ENCODE measurements at places on chromosomes 12 and 14.

GRCh38 chr14:97218691-97219430 lies 421.7 kb downstream of the VRK1 start:
- DNase-seq: no peak

DNA sequence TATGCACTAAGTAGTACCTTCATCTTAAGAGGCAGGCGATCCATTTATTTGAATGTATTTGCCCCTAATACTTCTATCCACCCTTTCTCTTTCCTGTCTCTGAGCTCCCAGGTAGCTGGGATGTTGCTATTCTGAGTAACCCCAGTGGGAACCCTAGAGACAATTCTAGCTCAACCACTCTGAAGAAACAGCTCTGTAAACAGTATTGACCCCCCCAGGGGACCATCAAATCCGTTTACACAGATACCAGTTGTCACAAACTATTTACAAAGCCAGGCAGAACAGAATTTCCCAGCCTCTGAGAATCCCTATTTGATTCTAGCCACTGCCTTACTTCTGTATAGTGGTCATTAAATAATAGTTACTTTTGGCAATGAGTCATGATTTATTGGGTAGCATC lies 64.9 kb downstream of the MIPOL1 start:
- DNase-seq: no peak

GRCh38 chr12:90235642-90236041 lies 527.0 kb upstream of the ATP2B1 start:
- no peak for DNase-seq

- DNase-seq: no peak
Observed at GRCh38 chr12:60704171-60704914, 1108.5 kb downstream of the SLC16A7 start.

GRCh38 chr12:5388581-5389535 lies 43.0 kb upstream of the NTF3 start:
- no peak for DNase-seq

GRCh38 chr12:69330475-69331473 lies 17.4 kb upstream of the LYZ start:
- DNase-seq: peak; percentile 43

GRCh38 chr12:113161415-113162016 lies 12.0 kb downstream of the CFAP73 start:
- DNase-seq: no peak

- no peak for DNase-seq
Observed at GRCh38 chr14:63938198-63939005, 85.6 kb downstream of the SYNE2 start.

- DNase-seq: no peak
Observed at GRCh38 chr14:67623114-67623513, 3.4 kb downstream of the ARG2 start.

DNA sequence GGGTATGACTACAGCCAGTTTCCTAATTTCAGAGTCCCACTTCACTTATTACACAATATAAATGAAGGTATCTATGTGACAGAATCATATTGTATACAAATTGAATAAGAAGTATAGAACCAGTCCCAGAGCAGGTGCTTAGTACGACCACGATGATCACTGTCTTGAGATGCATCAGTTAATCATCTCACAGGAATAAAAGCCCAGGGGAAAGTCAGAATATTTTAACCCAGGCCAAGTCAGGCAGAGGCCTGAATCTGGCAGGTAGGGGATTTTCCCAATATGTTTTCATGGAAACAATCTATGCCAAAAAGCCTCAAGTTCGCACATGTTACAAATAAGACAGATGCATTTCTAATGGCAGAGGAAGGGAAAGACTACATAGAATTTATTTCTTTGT lies 758.4 kb downstream of the BCL11B start:
- DNase-seq: no peak

- no peak for DNase-seq
Observed at GRCh38 chr12:97886511-97887176, 424.0 kb downstream of the RMST start.

DNA sequence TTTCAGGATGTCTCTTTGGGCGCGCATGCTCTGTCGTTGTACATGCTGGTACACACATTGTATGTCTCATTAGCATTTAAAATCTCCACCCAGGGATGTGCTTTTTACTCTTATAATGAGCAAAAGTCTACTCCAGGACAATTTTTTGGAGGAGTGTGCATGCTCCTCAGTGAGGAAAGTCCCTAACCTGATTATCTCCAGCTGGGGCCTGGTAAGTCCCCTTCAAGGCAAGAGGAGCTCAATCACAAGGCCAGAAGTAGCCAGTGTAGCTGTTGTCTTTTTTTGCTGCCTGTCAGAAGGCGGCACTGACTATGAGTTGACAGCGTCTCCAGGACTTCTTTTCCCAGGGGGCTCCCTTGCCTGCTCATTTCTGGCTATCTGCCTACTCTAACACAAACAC lies 218.3 kb upstream of the CNTN1 start:
- no peak for DNase-seq

DNA sequence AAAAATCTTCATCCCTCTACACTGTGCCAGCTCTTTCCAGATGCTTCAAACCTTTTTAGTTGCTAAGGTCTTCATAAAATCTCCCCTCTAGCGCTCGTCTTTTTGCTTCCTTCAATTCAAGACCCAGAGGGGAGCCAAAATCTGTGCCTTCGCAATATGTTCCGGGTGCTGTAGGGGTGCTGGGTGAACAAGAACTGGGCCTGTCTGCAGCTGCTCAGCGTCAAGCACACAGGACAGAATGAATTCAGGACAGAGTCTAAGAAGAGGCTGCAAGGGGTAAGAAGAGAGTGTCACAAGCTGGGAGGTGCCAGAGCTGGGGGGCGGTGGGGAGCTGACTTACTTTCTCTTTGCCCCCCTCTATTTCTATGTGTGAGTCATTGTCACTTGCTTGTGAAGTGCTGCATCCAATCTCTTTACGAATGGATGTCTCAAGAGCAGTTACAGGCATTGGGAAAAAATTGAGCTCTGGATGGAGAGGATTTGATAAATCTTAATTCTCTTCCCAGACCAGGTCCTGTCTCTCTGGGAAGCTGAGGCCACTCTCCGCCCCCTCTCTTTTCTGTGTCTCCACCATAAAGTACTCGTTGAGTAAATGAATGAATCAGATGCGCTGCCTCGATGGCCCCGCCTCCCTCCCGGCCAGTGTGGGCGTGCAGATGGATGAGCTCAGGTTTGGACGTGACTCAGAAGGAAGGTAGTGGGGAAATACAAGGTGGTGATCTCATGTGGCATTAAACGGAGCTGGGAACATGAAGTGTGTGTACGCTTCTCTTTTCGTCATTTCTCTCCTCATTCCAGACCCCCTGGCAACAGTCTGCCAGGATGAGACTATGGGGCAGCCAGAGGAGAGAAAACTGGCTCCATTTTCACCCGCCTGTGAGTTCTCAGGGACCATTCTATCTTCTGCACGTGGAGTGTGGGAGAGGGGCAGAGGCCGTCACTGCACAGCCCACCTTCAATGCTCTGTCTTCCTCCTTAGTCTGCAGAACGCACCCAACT lies 91.3 kb downstream of the TSPAN9 start:
- no peak for DNase-seq

DNA sequence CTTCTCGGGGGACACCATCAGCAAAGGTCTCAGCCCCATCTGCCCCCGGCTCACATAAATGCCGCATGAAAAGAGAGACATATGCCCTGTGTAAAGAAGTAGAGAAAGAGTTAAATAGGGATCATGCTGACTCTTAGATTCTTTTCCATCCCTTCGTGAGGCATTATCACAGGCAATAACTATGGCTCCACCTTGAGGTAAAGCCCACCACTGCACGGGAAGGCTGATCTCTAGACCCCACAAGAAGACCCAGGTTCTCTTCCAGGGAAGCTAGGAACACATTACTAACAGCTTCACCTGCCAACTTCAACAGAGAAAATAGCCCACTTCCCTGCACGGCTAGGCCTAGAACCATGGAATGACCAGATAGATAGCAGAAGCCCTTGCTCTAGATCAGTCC lies 14.1 kb upstream of the NOP2 start:
- no peak for DNase-seq

- no peak for DNase-seq
Observed at GRCh38 chr14:20760950-20761349, 7.3 kb upstream of the EDDM3B start.

GRCh38 chr12:99387661-99388060 lies 259.9 kb upstream of the GARIN6 start:
- DNase-seq: no peak

DNA sequence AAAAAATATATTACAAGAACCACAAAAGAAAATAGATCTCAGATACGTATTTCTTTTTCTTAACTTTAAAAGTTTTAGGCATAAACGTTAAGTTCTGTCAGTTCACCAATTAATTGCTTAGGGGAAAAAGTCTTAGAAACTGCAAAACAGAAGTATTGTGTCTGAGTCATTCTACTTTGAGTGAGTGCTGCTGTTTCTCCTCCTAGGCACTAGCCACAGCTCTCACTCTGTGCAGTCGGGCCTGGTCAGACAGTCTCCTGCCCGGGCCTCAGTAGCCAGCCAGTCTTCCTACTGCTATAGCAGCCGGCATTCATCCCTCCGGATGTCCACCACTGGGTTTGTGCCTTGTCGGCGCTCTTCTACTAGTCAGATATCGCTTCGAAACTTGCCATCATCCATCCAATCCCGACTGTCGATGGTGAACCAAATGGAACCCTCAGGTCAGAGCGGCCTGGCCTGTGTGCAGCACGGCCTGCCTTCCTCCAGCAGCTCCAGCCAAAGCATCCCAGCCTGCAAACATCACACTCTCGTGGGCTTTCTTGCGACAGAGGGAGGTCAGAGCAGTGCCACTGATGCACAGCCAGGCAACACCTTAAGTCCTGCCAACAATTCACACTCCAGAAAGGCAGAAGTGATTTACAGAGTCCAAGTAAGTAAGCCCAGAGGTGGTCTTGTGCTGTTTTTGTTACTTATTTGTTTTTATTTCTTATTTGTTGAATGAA lies 201.3 kb downstream of the PCNX1 start:
- DNase-seq: no peak

- no peak for DNase-seq
Observed at GRCh38 chr14:58368956-58369355, 26.8 kb upstream of the TOMM20L start.

DNA sequence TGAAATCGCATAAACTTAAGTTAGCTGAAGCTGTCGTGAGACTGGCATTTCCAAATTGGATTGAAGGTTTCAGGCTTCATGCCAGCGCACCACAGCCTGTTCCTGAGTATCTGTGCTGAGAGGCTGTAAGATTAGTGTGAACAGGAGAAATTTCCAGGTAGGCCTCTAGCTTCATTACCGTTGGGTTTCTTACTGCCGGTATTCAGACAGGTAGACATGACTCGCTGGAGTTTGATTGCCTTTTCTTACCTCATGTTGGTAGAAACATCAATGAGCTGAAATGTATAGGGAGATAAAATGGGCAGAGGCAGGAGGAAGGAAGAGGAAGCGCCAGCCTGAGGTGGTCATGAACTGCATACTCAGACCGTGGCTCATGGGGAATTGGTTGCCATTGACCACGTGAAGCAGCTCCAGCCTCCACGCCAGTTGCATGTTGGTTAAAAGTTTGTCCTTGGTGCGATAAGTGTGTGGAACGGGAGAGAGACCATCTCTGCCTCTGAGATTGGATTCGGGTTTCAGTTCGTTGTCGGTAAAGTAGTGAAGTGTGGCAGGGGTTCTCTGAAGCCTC lies 42.3 kb upstream of the MMP17 start:
- DNase-seq: no peak

DNA sequence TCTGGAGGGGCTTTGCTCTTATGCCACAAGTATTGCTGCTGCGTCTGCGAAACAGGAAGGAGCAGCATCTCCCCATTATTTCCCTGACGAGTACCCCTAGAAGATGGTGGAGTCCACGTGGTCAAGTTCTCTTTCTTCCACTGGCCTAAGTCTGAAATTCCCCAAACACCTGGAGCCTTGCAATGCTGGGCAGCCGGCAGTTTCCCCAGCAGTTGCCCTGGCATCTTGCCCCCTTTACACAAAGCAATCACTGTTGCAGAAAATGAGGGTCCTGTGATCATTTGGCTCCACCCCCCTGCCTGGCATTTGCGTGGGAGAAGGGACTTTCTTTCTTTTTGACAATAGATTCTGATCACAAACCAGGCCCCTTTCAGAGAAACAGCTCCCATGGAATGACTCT lies 56.9 kb downstream of the FOS start:
- DNase-seq: no peak

DNA sequence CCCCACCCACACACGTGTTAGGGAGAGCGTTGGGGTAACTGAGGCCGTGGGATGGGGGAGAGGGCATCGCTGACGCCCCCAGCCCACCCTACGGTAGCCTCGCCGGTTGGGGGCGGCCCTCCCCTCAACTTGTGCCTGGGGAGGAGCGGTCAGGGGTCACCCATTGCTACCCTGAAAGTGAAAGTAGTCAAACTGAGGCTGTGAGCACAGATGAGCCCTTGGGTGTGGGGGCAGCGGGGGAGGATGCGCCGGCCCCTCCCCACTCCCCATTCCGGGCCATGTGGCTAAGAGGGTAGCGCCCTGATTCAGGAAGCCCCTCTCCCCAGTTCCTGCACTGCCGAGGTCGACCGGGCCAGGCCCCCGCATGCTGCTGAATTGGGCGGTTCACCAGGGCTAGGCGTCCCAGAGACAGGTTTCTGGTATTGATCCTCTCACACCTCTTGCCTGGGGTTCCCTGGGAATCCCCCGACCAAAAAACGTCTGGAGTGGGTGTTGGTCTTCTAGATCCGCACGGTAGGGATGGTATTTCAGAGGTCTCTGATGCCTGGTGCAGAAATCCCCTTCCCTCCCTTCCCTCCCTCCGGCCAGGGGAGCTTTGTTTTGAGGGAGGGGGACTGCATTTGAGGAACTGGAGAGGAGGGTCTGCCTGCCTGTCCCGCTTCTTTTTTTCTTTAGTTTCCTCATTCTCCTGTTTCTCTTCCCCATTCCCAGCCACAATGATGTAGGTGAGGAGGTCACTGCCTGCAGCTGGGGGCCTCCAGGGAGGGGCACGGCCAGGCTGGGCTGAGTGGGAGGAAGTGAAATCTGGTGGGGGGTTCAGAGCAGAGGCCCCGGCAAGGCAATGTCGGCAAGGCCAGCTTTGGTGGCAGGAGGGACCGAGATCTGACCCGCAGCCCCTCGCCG lies 1.0 kb downstream of the SH2B3 start:
- DNase-seq: no peak

DNA sequence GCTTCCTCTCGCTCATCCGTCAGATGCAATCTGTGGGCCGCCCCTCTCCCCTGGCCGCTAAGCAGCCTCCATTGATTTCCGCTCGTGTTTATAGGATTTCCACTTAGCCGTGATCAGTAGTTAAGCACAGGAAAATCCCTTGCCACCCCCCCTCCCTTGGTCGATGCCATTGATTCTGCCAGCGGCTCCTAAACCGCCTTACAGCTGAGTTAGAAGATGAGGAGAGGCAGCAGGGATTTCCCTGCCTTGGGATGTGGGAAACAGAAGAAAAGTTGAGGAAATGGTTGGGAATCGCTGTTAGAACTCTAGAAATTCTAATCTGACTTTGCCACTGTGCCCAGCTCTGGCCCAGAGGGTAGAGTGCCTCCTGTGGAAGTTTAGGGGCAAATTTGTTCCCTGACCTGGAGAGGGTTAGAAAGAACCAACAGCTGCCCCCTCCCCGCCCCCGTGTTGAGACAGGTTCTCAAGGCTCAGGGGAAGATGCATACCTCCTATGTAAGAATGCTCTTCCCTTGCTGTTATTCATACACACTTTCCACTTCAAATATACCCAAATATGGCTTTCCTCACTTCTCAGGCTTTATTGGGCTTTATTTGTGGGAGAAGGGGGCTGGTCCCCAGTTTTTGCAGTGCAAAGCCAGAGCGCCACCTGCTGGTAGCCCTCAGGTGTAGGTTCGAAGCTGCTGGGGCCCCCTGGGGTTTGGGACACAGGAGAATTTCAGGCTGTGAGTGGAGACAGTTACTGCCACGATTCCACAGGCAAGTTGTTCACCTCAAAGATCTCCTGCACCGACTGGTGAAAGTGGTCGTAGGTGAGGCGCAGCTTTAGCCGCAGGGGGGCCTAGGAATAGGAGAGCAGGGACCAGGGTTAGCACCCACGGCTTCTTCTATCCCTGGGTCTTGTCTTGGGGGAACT lies 3.2 kb downstream of the THTPA start:
- DNase-seq: peak; percentile 51
